Stimulated activated CD4-positive, alpha-beta T cell treated with anti-CD3 and anti-CD28 coated beads, TNF-alpha, amount 100 ng/mL, for 1 hour (primary cell): ENCODE measurements at places on chromosomes 5 and 9.

GRCh38 chr5:149153751-149154610 lies 12.7 kb downstream of the ABLIM3 start:
- DNase-seq: no peak

DNA sequence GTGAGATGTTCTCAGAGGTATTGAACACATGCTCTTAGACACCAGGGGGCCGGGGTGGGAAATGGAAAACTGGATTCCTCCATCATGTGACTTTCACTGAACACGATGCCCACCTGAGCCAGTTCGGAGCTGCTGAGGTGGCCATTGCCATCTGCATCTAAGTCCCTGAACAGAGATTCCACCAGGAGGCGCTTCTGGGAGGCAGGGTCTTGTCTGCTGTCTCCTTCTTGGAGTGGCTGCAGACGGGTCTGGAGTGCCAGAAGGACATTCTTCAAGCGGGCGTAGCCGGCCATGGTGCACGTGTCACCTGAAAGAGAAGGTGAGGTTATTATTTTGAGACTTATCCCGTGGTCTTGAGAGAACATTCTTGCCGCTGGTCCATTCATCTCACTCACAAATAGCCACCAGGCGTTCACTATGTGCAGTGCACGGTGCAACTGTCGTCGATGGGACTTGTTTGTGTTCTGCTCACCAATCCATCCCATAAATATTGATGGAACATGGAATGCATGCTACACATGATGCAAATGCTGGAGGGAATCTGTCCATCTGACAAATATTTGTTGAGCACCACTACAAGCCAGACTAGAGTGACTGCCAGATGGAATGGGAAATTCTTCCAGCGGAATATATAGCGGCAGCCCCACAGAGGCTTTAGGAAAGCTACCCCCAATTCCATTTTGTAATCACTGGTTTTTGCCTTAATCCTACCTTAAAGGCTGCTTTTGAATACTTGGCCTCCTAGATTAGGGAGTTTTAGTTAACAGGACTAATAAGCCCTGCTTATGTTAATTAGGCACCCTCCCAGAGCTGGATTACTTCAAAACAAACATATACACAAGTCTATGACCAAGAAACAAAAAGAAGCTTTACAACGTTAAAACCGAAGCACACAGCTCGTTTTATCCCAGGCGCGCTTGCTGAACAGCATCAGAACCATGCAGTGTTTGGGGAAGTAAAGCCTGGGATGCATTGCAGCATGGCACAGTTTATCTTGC lies 264.8 kb downstream of the HSPA4 start:
- DNase-seq: no peak

DNA sequence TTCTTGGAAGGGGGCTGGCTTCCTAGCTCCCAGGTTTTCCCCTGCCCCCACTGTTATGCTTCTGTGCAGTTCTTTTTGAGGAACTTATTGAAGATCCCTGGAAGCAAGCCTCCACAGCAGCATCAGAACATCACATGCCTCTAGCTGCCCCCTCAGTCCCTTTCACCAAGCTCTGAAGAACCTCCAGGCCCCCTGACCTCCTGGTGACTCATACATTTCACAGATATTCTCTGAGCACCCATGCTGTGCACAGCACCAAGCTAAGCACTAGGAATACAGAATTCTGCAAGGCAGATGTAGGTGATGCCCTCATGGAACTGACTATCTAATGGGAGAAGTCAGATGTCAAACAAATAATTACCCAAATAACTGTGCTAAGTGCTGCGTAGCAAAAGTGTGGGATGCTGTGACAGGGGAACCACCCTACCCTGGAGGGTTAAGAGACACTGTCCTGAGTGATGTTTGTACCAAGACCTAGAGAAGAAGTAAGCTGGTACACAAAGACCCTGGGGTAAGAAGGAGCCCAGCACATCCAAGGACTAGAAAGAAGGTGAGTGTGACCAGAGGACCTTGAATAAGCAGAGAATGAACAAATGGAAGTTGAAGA lies 213.7 kb upstream of the NR4A3 start:
- DNase-seq: no peak

GRCh38 chr9:78808048-78808447 lies 511.1 kb downstream of the PSAT1 start:
- DNase-seq: no peak

GRCh38 chr5:153130296-153130695 lies 360.2 kb upstream of the GRIA1 start:
- no peak for DNase-seq

DNA sequence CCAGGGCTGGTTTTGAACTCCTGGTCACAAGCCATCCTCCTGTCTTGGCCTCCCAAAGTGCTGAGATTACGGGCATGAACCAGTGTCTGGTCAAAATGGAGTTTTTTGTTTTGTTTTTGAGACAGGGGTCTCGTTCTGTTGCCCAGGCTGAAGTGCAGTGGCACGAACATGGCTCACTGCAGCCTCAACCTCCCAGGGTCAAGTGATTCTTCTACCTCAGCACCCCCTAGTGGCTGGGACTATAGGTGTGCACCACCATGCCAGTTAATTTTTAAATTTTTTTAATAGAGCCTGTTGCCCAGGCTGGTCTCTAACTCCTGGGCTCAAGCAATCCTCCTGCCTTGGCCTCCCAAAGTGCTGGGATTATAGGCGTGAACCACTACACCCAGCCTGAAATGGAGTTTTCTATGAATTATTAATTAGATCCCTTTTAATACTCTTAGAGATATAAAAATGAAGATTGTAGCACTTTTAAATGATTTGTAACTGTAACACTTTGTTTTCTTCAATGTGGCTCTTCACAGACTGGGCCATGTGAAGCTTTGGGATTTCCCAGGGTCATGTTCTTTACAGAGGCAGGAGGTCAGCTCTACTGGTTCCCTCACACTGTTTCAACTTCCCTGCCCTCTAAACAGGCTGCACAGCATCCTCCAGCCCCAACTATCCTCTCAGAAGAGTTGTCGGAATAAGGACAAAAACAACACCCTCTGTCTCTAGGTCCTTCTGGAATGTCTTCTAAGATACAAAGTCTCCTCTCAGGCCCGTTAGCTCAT lies 32.7 kb upstream of the SPARC start:
- no peak for DNase-seq

- no peak for DNase-seq
Observed at GRCh38 chr5:107469064-107469463, 201.7 kb downstream of the EFNA5 start.

- no peak for DNase-seq
Observed at GRCh38 chr9:26012797-26013196, 334.6 kb upstream of the TUSC1 start.
